ENCODE measurements at places on chromosomes 5 and 9. TPM values are rescaled to one million over a fixed set of nuclear protein-coding genes. Genes with fewer than 3 reads are reported as not detected.

DNA sequence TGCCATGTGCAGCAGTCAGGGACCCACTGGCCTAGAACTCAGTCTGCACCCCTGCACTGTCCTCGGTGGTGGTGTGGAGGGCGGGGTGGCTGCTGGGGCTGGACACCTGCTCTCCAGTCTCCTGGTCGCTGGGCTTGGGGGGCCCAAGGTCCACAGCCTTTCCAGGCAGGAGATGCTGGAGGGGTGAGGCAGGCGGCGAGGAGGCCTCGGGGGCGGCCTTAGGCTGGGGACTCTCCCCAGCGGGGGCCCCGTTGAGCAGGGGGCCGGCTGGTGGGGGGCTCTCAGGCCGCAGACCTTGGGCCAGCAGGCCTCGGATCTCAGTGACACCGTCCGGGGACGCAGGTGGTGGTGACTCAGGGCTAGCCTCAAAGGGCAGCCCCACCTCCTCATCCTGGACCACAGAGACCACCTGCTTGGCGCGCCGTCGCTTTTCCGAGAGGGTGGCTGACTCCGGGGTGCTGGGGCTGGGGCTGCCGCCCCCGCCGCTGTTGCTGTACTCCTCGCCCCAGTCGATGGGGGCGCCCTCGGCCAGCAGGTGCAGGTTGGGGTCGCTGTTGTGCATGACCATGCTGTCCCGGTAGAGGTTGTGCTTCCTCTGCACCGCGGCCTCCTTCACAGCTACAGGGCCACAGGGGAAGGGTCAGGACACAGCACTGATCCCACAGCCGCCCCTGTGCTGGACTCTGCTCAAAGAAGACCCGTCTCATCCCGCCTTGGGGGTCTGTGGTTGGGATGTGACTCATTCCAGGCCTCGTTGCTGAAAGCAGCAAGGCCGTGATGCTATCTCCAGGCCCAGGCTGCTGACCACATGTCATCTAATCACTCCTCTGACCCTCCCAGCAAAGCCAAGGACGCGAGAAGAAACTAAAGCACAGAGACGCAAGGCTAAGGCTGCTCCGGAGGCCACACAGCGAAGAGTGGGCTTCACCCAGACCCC is 55.8 kb downstream of the LRSAM1 start:
- DNase-seq = no peak

DNA sequence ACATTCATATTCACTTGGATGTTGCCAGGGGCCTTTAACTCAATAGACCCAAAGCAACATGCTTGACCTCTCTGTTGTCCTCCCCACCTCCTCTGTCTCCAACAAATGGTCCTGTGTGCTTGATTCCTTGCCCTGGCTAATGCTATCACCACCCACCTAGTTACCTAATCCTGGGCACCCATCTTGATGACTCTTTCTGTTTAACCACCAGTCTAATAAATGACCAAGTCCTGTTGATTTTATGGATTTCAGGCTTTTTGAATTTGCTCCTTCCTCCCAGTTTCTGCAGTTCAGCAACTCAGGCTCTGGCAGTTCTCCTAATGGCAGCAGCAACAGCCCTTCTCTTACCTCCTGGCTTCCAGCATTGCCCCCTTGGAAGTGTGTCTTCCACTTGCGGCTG is 246.3 kb upstream of the KLF4 start:
- DNase-seq = no peak

- DNase-seq = no peak
Measured at GRCh38 chr5:36242534-36243485, 1.1 kb upstream of the NADK2 start.

- DNase-seq = no peak
Measured at GRCh38 chr5:15558681-15559080, 58.7 kb downstream of the FBXL7 start.

GRCh38 chr5:2902742-2903297 is 151.3 kb upstream of the IRX2 start:
- no peak for DNase-seq

GRCh38 chr5:51387884-51388275 is 4.6 kb downstream of the ISL1 start:
- DNase-seq = no peak

GRCh38 chr5:37319037-37319782 is 51.7 kb downstream of the NUP155 start:
- no peak for DNase-seq

DNA sequence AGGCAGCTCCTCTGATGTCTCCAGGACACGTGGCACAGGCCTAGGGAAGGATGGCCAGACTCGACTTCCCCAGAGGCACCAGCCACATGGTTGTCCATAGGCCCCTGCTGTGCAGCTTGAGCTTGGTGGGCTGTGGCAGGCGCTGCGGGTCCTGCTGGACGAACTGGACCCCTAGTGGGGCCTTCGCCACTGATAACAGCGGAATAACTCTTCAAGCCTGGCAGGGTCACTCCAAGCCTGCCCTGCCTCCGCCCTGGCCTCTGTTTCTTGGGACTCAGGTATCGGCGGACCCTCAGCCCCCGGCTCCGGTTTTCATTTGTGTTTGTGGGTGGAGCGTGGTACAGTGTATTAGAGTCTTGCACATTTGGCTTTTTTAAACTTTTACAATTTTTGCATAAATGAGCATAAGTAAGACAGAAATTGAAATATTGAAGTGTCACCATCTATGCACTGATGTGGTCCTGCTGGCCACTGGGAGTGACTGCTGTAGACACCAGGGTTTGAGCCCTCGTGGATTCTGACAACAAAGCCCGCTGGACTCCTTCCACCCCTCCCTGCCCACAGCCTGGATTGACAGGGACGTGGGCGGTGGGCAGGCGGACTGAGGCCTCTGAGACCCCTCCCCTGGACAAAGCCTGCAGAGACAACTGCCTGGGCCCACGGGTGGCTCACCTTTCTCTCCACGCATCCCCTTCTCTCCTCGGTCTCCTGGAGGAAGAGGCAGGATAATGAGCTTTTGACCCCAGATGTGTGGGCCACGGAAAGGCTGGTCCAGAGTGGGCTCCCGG is 3.8 kb downstream of the FCN1 start:
- DNase-seq = no peak

DNA sequence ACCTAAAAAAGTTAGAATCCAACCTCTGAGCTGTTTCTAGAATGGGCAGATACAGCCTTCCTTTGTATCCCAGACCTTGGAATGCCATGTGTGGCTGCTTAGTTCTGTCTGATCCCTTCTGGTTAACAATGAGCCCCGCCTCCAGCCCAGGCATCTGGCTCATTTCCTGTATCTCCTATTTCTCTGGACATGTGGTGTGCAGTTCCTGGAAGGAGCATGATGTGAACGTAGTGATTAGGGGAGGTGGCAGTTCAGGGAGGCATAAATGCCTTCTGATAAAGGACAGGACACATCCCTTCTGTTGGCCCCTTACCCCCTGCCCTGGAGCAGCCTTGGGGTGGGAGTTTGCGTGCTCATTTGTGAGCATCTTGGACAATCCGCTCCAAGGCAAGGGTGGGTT is 243.0 kb downstream of the ZSWIM6 start:
- DNase-seq = peak; percentile 51

GRCh38 chr9:83432104-83432627 is 106.0 kb downstream of the FRMD3 start:
- peak; percentile 44 for DNase-seq

DNA sequence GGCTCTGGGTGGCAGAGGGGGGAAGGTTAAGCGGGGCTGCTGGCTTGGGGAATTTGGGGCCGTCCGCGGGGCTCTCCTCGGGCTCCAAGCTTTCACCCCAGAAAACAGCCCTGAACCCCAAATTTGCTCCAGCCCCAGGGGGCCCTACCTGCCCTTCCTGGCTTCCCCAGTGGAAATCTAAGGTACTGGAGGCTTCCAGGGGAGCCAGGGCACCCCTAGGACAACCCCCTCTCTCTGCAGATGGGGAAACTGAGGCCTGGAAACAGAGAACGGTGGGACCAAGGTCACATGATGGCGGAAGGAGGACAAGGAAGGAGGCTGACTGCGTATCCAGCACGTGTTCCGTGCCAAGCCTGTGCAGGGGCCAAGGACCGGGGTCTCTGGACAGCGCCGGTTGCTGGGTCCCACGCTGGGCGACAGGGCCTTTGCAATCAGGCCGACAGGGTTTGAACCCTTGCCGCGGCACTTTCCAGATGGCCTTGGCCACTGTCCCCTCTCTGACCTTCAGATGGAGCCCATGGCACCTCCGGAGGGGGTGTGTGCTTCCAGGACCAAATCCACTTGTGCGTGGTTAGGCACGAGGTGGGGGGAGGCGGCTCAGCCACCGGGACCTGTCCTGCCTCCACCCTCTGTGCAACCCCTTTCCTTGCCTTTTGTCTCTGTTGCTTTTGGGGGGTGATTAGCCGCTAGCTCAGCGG is 183.1 kb downstream of the C9orf50 start:
- no peak for DNase-seq

DNA sequence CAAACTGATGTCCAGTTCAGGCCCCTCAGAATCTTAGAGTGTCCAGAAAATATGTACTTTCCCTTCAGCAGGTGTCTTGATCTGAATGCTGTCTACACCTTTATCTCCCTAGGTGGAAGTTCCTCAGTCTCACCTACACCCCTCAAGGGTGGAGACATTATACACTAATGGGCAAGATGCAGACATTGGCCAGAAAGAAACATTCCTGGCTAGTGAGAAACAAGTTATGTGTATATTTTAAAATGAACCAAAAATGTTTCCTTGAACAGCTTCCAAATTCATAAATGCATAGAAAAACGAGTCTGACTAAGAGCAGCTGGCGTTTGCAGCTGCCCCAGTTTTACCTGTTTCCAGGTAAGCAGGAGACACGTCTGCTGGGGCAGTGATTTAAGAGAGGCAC is 140.5 kb upstream of the IRX4 start:
- no peak for DNase-seq

DNA sequence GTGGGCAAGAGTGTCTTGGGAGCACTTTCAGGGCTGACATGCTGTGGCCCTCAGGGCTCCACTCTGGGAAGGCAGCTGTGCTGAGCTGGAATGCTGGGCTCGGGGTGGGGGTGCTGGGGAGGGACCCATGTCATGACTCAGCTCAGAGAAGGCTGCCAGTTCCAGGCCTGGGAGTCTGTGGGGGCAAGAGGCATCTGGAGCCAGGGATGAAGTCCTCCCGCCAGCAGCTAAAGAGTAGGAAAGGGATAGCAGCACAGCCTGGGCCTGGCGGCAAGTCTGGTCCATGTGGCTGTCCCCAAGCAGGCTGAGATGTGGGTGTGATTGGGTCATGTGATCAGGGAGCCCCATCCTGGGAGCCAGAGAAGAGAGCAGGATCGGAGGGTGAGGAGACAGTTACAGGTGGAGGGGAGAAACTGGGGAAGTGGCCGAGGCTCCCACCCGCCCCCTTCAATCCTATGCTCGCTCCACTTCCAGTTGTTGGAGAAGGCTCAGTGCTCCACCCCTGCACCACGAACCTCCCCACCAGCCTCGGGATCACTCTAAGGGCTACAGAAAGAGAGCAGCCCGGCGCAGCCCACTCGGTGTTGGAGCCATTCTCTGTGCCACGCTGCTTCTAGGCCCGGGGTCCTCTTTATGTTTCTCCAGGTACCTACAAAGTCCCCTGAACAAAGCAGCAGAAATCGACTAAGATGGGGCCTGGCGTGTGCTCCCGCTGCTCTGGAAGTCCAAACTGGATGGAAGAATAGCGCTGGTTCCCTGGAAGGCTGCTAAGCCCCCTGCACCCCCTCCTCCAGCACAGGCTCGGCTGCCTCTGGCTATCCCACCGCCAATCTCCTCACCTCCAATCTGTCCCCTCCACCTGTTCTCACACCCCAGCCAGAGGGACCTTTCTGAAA is 12.0 kb downstream of the PDGFRB start:
- DNase-seq = peak; percentile 99

Gene MSMP
- not detected for total RNA-seq

Gene TAS2R1
- not detected for total RNA-seq

Gene LVRN
- total RNA-seq = not detected

Gene CFAP77
- not detected for total RNA-seq

Gene FGF1
- 0.57 TPM for total RNA-seq

Gene SLC6A3
- total RNA-seq = not detected

Gene DTWD2
- total RNA-seq = 6.3 TPM

Gene C9orf50
- not detected for total RNA-seq

Gene SPATA31D4
- total RNA-seq = not detected

Gene CDH6
- total RNA-seq = 242 TPM

All from MG63 (cell line).